CD4-positive, alpha-beta T cell treated with Interleukin-17A for 1 hour (primary cell): ENCODE measurements at places on chromosomes 16 and 17.
A peak's percentile ranks its signal among the peaks of the same experiment; 100 is the strongest.

GRCh38 chr16:75774197-75774596 is 47.9 kb upstream of the CPHXL start:
- DNase-seq, result no peak

GRCh38 chr16:89572485-89573205 is 2.9 kb upstream of the CPNE7 start:
- no peak for DNase-seq

- DNase-seq, result no peak
Measured at GRCh38 chr17:82080789-82081464, 15.3 kb upstream of the DUS1L start.

- peak; percentile 82 for DNase-seq
Measured at GRCh38 chr17:68182940-68183551, 64.8 kb upstream of the AMZ2 start.

DNA sequence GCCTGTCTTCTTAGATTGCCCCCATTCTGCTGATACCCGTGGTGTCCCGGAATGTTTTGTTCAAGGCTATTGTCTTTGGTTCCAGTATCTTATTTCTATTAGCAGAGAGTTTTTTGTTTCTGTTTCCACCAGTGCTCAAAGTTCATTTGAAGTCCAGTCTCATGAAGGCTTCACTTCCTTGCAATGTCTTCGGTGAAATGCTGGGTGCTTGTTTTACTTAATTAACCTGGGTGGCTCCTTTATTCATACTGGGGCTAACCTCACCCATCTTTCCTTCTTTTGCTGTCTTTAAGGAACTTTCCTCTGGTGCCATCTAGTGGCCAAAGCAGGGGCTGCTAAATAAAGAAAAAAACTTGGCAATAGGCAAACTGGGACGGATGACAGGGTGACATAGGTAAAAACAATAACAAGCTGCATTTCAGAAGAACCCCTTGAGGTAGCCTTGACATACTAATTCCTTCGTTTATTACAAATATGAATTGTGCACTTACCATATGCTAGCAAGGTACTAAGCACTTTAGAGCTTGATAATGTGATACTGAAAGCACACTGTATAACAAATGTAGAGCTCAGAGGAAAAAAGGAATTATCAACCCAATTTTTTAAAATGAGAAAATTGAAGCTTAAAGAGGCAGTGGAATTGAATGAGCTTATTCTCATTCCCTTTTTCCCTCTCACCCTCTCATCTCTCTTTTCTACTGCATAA is 2.8 kb upstream of the SMIM36 start:
- DNase-seq, result peak; percentile 74

GRCh38 chr17:14525551-14526455 is 224.9 kb downstream of the HS3ST3B1 start:
- no peak for DNase-seq

GRCh38 chr17:74745548-74746177 is 2.8 kb upstream of the NHERF1 start:
- DNase-seq, result no peak
